HEK293T (cell line): ENCODE measurements at places on chromosomes 1 and 21.

DNA sequence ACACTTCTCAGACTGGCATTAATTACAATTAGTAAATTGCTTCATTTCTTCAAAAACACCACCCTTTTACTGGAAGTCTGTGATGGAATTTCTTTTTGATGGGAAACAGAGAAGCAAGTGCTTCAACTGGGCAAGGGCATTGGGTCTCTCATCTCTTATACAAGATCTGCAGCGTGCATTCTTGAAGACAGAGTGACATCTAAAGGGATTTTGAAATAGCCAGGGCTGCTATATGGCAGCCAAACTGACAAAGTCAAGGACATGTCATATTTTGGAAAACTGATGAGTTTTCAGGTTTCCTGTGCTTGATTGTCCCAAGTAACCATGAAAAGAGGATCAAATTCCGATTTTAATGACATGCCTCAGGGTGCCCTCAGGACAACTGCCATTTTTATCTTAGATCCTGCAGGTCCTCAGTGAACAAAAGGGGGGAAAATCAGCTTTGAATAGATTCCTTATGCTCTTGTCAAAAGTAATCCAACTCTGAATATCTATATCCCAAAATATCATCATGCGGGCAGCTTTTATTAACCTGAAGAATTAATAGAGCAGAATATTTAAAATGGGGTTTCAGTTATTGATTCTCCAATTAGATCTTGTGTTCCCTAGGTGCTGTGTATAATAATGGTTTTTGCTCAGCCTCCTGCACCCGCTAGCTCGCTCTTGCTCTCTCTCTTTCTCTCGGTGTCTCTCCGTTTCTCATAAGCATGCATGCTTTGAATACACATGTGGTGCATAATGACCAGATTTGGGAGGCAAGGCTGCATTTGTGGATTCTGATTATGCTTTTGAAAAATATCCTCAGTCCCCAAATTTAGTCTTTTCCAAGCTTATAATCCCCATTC is 221.8 kb downstream of the TTLL7 start:
- no peak for DNase-seq

- no peak for DNase-seq
Measured at GRCh38 chr1:205392650-205393049, 29.2 kb downstream of the LEMD1 start.

GRCh38 chr1:29970747-29971325 is 734.5 kb downstream of the PTPRU start:
- no peak for DNase-seq

DNA sequence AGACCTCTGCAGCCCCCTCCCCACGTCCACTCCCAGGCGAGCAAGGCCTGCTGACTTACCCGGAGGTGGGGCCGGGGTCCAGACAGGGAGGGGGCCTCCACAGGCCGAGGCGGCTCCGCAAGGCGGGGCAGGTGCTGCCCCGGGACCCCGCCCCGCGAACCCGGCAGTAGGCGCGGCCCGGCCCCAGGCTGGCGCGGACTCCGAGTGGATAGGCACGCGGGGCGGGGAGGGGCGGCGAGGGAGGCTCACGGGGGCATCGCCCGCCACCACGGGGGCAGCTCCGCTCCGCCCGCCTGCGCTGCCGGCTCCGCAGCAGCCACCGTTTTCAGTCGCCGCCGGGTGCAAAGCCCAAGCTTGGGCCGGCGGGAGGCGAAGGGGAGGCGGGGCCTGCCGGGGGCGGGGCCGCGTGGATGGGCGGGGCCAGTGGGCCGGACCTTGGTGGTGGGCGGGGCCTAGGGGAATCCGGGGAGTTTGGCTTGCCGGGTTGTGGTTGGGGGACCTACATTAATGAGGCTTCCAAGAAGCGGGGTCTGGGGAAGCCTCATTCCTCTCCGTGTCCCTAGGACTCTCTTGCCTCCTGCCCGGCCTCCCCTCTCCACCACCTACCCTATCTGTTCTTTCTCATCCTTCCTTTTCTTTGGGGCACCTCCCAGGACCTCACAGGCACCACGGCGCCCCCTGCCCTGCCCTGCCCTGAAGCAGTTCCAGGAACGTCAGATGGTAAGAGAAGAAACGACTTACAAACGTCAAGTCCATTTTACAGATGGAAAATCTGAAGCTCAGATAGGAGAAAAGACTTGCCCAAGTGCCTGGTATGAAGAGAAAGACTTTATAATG is at the start of gene RIMS3:
Gene RIMS3, minus strand, starts transcription at position 348 of the 837 bp plus-strand sequence. CDS start 23,757 bp downstream, outside the sequence.
- peak; percentile 95 for DNase-seq

- no peak for DNase-seq
Measured at GRCh38 chr1:210940081-210940617, 193.8 kb downstream of the KCNH1 start.

DNA sequence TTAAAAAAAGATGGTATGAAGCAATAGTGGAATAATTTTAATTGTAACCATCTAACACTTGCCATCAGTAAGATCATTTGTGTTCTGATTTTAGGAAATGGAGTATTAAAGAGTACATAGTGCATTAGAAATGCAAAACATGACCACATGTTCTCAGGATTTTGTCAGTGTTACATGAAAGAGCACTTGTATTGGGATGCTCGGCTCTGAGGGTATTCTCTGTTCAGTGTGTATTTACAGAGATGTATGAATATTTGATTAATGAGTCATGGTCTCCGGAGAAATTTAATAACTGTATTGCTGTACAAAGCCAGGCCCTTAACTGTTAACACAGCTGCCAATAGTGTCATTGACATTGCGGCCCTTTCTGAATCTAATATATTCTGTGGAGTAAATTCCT is 91.7 kb downstream of the ATG4C start:
- no peak for DNase-seq

DNA sequence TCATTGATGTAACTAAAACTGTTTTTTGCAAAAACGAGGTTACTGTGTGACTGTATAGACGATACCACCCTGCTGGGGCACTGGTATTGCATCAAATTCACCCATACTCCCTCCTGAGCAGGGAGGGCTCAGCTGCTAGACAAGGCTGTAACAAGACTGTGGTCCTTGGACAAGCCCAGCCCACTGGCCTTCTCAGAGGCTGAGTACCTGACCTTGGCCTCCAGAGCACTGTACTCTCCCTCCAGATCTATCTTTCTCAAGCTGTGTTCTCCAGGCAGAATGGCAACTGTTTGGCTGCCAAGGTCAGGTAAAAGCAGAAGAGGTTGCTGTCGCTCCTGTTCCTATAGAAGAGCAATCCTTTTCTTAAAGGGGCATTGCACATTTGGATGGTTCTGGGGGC is 8.5 kb downstream of the OLFML2B start:
- DNase-seq, result no peak
